ENCODE measurements at places on chromosomes 6 and 20.

DNA sequence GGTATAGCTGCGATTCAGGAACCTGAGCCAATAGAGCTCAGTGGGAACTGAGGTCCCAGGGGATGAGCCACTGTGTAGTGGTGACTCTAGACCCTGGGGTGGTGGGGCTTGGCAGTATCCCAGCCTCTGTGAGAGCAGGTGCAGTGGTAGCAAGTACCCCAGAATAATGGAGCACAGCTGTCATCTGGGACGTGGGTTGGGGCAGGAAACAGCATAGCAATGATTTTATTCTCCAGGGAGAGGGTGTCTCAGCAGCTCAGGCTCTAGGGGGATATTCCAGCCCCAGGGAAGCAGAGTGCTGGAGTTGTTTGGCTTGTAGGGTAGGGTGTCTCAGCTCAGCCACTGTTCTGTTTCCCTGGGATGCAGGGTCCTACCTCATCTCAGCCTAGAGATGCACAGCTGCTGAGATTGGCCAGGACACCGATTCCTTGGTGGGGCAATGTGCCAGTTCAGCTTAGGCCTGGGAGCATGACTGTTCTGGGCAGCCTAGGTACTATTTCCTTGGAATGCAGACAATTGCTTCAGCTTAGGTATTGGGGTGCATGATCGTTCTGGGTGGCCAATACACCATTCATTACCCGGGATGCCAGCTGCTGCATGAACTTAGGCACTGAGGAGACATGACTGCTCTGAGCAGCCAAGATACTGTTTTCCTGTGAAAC lies 34.0 kb upstream of the NUP153 start:
- DNase-seq, result no peak

- DNase-seq, result no peak
These were observed 46.4 kb upstream of the ADTRP start for GRCh38 chr6:11824986-11825385.

GRCh38 chr20:19701429-19701828 lies 56.6 kb upstream of the RIN2 start:
- no peak for DNase-seq

- DNase-seq, result no peak
These were observed 49.9 kb upstream of the TAGAP start for GRCh38 chr6:159094444-159095252.

- DNase-seq, result no peak
These were observed 28.8 kb upstream of the IL17A start for GRCh38 chr6:52157301-52157941.

DNA sequence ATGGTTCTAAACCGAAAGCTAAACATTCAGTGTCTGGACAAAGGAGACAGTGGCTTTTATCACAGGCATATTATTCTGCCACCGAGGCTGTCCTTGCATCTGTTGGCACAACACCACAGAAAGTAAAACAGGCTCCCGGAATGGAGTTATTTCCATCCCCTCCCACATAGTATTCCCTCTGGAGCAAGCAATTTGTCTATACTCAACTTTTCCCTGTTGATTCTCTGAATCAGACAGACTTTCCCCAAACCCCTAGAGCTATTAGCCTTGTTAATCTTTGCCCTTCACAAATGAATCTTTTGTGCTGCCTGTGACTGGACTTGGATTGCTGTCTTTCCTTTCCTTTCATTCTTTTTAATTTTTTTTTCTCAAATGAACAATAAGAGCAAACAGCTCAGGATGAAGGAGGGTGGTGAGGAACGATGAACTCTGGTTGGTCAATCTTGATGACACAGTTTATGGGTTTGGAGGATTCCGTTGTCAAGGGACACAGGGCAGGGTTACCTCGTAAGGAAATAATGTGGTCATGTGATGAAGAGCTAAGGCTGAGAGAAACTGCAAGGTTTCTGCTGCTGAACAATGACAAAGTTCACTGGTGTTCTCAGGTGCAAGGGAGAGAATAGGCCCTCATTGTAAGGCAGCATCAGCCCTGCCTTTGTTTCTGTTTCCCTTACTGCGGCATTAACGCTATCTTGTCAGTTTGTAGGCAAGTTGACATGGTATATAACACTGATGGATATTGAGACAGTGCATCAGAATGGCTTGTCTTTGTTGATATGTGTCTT lies 275.0 kb upstream of the BMP2 start:
- DNase-seq, result no peak

- no peak for DNase-seq
These were observed 28.8 kb upstream of the HIVEP1 start for GRCh38 chr6:11983306-11983705.

DNA sequence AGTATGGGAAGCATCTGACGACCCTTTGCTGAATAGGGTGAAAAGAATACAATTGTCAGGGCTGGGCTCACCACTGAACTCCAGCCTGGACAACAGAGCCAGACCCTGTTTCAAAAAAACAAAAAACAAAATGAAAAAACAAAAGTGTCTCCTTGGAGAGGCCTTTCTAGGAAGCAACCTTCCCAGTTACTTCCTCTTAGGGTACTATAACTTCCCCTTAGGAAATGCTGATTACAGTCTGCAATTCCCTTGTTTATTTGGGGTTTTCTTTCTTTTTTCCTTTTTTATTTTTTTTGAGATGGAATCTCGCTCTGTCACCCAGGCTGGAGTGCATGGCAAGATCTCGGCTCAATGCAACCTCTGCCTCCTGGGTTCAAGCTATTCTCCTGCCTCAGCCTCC lies 20.5 kb upstream of the TTPAL start:
- no peak for DNase-seq
